ENCODE measurements at places on chromosomes 5 and 9.

DNA sequence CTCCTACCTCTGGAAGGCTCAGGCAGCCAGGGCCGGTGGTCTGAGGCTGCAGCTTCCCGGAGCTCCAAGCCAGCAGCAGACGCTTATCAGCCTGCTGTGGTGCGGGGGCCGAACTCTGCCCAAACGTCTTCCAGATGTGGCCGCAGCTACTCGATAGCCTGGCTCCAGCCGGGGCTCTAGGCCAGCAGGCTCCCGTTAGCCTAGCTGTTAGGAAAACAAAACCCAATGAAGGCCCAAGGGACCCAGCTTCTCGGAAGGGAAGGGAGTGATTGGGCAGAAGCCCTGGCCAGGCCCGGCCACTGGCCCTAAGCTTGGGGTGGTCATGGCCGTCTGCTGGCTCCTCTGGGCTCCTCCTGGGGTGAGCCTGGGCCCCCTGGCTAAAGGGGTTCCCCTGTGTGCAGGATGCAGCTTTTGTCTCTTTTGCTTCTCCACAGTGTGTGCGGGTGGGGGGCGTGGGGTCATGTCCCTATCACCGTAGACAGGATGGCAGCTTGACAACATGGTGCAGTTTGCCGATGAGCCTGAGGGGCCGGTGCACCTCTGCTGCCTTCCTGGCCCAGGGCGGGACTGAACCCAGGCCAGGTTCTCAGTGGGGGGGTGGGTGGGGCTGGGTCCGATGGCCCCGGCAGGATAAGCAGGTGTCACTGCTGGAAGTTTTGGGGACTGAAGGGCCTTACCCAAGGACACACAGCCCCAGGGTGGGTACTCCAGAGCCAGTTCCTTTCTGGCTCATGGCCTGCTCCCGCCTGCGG is 18.7 kb downstream of the MYMK start:
- DNase-seq: no peak

DNA sequence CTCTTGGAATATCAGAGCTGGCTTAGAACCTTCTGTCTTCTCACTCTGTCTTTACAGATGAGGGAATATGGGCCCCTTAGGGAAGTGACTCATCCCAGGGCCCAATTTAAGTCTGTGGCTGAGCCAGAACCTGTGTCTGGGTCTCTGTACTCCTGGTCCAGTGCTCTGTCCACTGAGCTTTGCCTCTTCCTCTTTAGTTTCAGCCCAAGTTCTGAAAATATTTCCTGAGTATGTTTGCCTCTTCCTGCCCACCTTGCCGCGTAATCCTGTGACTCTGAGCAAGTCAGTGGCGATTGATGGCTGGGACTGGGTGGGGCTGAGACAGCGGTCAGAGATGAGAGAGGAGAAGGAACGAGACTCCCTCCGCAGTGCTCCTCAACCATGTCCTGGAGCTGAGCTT is 7.8 kb downstream of the IER5L start:
- DNase-seq: peak; percentile 31

DNA sequence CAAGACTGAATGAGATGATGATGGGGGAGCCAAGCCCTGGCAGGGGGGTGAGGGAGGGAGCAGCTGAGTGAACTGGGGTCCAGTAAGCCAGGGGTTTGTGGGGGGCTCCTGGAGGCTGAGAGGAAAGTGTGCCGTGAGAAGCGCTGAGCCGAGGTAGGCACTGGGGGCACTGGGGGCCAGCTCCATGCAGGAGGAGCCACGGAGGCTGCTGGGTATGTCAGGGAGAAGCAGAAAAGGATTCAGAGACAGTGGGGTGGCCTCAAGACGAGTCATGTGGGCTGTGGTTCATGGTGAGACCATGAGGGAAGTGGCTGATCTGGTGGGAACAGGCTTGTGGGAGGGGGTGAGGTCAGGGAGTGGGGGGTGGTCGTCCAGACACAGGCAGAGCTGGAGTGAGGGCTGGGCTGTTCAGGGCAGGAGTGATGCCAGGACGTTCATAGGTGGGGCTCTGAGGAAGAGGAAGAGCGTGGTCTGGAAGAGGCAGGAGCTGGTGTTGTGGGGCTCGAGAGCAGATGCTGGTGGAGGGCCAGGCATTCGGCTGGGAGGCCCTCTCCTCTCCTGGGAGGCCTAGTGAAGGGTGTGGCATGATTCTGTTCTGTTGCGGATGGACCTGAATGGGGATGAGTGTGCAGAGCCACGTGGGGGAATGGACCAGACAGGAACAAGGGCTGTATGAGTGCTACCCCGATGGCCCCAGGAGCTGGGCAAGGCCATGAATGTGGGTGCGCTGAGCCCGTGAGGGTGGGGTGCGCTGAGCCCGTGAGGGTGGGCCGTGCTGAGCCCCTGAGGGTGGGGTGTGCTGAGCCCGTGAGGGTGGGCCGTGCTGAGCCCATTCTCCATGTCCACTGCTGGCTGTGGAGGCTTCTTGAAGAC is 92.7 kb upstream of the CACNA1B start:
- DNase-seq: no peak

GRCh38 chr9:116070256-116070914 is 83.2 kb upstream of the PAPPA start:
- DNase-seq: no peak

DNA sequence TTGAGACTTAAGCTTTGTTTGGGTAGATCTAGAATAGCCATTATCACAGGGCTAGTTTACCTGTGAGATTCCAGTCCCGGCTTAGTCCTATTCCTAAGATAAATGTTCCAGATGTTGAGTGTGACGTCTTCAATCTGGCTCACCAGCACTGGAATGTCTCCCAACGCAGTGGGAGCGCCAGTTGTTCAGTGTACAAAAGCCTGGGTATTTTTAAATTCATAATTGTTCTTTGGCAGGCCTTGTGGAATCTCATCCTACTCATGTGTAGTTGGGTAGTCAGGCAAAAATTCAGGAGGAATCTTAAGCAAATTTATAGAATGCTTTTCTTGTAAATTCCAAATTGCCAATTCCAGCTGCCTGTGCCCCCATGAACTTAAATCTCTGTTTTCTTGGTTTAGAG is 272.6 kb upstream of the KCNN2 start:
- no peak for DNase-seq

DNA sequence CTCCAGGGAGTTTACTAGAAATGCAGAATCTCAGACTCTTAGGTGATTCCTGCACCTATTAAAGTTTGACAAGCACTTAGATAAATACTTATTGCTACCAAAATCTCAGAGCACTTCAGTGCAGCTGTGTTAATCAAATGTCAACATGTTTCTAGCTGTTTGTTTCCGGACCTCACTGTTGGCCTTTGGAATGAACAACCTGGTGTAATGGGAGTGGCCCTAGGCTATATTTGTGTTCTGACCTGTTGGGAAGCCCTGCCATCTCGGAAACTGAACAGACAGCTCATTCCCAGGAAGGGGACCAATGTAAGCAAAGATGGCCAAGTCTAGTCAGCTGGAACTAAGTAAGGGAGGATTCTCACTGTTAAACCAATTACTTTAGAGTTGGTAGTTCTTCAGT is 145.0 kb upstream of the SLC28A3 start:
- DNase-seq: no peak

GRCh38 chr5:113379936-113380806 is 54.6 kb downstream of the TSSK1B start:
- DNase-seq: no peak

DNA sequence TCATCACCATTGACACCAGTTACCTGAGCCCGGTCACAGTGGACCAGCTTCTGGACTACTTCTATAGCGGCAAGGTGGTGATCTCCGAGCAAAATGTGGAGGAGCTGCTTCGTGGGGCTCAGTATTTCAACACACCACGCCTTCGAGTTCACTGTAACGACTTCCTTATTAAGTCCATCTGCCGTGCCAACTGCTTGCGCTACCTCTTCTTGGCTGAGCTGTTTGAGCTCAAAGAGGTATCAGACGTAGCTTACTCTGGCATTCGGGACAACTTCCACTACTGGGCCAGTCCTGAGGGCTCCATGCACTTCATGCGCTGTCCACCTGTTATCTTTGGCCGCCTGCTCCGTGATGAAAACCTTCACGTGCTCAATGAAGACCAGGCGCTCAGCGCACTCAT is 520 bp downstream of the CCIN start:
- no peak for DNase-seq

- DNase-seq: no peak
These were observed 76.9 kb downstream of the ST8SIA4 start for GRCh38 chr5:100826133-100826532.

GRCh38 chr5:82278711-82279370 is 687 bp upstream of the RPS23 start:
- no peak for DNase-seq

GRCh38 chr5:142512043-142513042 is 173.5 kb downstream of the FGF1 start:
- no peak for DNase-seq

DNA sequence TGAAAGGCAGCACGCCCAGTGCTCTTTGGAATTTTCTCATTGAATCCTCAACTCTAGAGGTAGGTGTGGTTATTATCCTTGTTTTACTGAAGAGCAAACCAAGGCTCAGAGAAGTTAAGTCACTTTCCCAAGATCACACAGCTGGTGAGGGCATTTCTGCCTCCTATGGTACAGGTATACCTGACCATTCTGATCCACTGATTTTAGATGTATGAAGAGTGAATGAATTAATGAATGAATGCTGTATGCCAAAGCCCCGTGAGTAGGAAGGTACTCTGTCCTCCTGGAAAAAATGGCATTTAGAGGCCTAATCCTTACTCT is 18.2 kb upstream of the CSF1R start:
- no peak for DNase-seq

DNA sequence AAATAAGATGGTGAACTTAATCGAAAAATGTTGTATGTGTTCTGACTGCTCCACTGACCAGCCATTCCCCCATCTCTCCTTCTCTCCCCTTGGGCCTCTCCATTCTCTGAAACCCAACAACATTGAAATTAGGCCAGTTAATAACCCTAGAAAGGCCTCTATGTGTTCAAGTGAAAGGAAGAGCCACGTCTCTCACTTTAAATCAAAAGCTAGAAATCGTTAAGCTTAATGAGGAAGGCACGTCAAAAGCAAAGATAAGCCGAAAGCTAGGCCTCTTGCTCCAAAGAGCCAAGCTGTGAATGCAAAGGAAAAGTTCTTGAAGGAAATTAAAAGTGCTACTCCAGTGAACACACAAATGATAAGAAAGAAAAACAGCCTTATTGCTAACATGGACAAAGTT is 77.4 kb upstream of the NR5A1 start:
- no peak for DNase-seq

GRCh38 chr5:132090107-132090506 is 16.5 kb downstream of the CSF2 start:
- DNase-seq: no peak

DNA sequence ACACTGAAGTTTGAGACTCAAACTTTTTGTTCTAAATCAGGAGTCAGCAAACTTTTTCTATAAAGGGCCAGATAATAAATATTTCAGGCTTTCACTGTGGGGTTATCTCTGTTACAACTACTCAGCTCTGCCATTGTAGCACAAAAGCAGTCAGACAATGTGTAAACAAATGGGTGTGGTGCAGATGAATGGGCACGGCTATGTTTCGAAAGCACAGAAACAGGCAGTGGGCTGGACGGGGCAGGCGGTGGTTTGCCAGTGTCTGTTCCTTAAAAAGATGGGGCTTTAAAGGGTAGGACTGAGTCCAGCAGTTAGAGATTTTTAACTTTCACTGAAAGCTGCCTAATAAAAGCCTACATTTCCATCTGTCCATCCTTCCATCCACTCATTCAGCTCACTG is 48.9 kb downstream of the PFDN1 start:
- DNase-seq: no peak

DNA sequence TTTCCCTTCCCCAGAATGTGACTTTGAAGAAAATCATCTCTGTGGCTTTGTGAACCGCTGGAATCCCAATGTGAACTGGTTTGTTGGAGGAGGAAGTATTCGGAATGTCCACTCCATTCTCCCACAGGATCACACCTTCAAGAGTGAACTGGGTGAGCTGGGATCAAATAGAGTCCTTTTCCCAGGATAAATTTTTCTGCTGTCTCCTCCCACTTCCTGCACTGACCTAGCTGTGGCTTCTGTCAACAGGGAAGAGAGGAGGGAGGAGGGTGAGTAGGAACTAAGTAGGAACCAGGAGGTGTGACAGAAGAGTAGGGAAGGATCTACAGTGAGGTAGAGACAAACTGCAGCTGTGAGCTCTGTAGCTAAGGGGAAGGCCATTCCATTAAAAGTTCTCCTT is 69.3 kb downstream of the MAMDC2 start:
- no peak for DNase-seq

DNA sequence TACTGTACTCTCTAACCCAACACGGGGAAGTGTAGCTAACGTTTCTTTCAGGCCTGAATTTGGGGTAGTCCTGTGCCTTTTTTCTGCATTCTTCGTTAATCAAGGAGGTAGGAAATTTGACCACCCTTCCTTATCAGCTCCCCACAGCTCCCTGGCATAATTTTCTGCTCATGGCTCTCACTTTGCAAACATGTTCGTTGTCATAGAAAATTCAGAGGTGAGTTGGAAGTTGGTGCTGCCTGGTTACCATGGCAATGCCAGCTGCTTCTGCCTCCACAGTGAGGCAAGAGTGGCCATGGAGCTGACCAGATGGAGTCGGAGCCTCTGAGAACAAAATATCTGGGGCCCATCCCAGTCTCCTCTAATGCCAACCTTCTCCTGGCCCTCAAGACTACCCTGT is 116.6 kb upstream of the BOD1 start:
- DNase-seq: no peak

- no peak for DNase-seq
These were observed 97.3 kb downstream of the SLF1 start for GRCh38 chr5:94715768-94716167.

GRCh38 chr5:40288800-40289485 is 390.8 kb upstream of the PTGER4 start:
- no peak for DNase-seq

- no peak for DNase-seq
These were observed 1020.4 kb upstream of the WWC1 start for GRCh38 chr5:167271081-167271480.

DNA sequence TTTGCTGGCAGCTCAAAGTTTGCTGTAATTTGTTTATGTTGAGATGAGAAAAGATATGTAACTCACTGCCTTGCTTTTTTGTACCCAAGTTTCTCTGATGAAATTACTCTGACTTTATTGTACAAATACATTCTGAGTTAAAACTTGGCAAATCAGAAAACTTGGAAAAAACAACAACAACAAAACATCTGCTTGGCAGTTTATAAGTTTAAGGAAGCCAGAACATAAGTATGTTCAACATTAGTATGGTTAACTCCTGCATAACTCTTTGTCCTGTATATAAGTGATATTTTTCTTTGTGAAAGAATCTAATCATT is 233.1 kb downstream of the MAST4 start:
- DNase-seq: no peak

All from stimulated activated CD8-positive, alpha-beta memory T cell treated with anti-CD3 and anti-CD28 coated beads, Interleukin-4, amount 100 ng/mL, for 48 hours (primary cell).